ENCODE measurements at places on chromosomes 12 and 14. TPM values are rescaled to one million over a fixed set of nuclear protein-coding genes. Genes with fewer than 3 reads are reported as not detected.
A peak's percentile ranks its signal among the peaks of the same experiment; 100 is the strongest.

The AKT1 gene
- polyA plus RNA-seq: 84.7 TPM

GRCh38 chr12:25089738-25090137, 105.2 kb downstream of the DNAI7 start:
- no peak for DNase-seq

The RNF212B gene
- polyA plus RNA-seq: not detected

DNA sequence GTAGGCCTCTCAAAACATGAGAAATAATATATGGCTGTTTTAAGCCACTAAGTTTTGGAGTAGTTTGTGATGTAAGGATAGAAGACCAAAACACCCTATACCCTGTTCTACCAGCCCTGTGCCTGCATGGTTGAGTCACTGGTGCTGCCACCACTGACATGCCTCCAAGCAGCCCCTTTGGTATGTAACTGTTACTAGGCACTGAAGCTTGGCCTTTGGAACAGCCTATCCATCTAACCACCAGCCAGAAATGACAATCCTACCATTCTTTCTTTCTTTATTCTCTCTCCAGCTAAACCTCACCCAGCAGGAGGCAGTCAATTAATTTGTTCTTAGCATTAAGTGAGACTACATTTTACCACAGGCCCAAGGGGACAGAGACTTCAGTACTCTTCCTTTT, 240.3 kb downstream of the MSRB3 start:
- no peak for DNase-seq

DNA sequence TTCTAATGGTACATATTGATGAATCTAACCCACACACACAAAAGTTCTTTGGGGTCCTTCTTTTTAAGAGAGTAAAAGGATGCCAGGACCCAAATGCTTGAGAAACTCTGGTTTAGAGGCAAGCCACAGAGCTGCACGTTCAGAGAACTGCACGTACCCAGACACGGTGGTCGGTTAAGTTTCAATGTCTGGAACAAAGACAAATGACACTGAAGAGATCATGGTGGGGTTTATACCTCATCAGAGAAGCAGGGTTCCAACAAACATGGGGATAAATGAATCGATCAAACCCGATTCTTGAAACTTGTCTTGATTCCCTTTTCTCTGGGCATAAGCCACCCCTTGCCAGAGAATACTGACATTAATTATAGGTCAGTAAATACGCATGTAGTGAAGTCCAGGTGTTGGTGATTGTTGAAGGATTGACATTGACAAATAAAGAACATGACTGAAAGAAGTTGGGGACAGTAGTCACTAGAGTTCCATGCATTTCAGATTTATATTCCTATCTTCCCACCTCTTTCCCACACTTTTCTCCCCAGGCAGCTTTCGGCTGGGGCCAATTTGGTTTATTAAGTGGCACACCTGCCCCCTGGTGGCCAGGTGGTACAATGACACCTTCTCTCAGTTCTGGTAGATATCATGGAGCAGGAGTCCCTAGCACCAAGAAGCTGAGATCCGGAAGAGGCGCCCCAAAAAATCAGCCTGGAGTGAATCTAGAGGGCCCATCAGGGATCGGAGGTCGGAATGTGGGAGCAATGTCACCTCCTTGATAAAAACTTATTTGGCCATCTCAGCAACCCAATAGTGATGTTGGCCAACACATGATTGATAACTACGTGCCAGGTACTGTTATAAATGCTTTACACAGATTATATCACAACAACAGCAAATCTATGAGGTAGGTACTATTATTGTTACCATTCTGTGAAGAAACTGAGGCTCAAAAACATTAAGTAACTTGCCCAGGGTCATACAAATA, 17.8 kb upstream of the HDAC7 start:
- peak; percentile 47 for DNase-seq

DNA sequence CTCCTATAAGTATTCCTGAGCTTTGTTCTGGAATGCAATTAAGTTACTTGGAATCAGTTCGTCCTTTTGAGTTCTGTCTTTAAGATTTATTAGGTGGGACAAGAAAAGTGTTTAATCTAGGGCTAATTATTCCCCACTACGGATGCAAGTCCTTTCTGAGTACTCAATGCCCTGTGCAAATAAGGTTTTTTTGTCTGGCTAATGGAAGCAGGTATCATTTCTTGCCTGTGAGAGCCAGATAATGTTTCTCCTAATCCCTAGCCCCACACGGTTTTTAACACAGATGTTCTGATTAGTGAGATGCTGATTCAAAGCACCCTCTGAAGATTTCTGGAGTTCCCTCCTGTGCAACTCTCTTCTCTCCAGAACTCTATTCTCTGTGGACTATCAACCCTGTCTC, 296.6 kb upstream of the PRICKLE1 start:
- no peak for DNase-seq

DNA sequence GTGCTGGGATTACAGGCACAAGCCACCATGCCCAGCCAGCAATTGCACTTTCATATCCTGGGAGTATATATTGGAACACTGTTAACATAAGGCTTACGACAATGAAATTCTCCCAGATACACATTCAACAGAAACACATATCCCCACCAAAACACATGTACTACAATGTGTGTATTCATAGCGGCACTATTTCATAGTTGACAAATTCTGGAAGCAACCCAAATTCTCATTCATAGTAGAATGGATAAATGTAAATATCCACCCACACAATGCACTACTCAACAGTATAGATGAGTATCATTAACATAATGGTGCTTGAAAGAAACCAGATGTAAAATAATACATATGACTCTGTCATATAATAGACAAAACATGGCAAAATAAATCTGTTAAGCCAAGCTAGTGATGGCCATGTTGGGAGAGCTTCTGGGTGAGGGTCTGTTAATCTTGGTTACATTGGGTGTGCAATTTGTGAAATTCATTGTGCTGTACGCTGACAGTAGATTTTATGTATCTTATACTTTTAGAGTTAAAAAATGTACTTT, 2.6 kb upstream of the DNAAF2 start:
- DNase-seq: no peak

- no peak for DNase-seq
Measured at GRCh38 chr12:29818916-29819623, 35.3 kb upstream of the TMTC1 start.

The BORCS5 gene
- 5.6 TPM for polyA plus RNA-seq

GRCh38 chr14:22521449-22522239, 67.4 kb downstream of the DAD1 start:
- DNase-seq: no peak

GRCh38 chr12:120090206-120090605, 26.3 kb downstream of the RAB35 start:
- DNase-seq: no peak

DNA sequence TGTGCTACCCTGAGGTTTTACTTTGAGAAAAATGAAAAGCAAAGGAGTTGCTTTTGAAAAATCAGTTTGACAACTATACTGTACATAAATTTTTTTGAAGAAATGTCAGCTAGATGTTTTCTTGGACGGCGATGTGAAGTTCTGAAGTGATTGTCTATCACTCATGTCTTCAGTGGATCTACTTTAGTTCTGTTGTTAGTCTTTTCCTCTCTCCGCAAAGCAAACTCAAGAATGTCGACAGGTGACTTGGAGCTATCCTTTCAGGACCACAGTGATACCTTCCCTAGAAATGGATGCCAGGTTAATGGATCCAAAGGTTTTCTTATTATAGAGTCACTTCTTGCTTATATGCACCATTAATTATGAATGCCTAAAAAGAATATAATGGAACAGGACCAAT, 1.2 kb downstream of the PTPRO start:
- no peak for DNase-seq

The PLXNC1 gene
- polyA plus RNA-seq: 3.8 TPM

The FAM90A1 gene
- polyA plus RNA-seq: 0.35 TPM

- no peak for DNase-seq
Measured at GRCh38 chr14:103534576-103535061, 5.6 kb downstream of the TRMT61A start.

The SLC38A4 gene
- 6.7 TPM for polyA plus RNA-seq

DNA sequence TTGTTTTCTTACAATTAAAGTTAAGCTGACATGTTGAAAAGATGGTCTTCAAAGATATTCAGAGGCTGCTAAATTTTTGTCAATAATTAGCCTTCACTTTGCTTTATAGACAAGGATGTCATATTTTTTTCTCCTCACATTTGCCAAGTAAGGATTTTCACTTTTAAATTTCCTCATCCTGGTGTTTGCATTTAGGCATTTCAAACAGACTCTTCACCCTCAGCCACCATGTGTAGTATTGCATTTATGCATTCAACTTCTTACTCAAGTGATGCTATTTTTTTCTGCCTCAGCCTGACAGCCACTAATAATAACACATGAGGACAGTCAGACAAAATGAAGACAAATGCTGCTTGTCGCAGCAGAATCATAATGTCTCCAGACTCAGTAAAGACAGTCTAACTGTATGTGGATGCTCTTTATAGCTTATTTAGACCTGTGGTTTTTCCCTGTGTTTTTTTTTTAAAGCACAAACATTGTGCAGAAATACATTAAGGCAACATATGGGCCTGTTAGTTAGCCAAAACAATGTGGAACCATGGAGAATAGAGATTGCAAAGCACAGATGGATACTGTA, 481.5 kb downstream of the NPAS3 start:
- no peak for DNase-seq

DNA sequence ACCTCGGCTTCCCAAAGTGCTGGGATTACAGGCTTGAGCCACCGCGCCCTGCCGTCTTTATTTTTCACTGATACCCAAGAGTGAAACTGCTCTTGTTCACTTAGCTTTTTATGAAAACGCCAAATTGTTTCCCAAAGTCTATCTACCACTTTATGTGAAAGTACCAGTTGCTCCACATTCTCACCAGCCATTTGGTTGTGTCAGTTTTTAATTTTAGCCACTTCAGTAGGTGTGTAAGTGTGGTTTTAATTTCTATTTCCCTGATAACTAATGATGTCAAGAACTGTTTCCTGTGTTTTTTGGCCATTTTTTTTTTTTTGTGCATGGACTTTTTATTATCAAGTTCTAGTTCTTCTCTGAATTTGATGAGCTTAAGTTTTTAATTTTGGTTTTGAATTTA, 17.1 kb downstream of the CAND1 start:
- no peak for DNase-seq

DNA sequence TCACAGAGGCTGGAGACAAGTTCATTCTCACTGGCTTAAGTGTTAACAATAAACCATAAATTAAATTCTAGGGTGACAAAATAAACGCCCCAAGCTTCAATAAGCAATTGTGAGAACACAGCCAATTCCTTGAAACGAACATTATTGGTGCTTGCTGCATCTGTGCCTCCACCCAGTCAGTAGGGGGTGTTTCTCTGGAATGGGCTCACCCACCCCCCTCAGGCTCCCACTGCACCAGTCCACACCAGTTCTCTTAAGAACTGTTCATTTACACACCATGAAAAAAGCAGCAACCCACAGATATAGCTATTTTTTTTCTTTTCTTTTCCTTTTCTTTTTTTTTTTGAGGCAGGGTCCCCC, 34.7 kb downstream of the CDC42BPB start:
- DNase-seq: peak; percentile 3

DNA sequence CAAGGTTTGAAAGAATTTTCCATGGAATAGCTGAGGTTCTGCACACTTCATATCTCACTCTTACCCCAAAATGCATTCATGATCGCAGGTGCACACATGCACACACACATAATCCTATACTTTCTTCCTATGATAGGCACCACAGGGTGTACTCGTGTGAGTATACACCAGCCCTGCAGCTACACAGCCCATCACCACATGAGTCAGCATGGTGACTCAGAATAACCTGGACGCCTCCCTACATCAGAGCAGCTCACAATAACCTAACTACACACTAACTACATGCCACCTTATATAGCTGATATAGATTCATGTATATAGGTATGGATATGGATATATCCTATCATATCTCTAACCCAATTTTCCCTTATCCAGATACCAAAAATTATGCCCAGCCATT, 850.2 kb upstream of the TMEM132C start:
- DNase-seq: no peak

GRCh38 chr12:24557738-24558137, 391.2 kb downstream of the BCAT1 start:
- DNase-seq: no peak

The SP7 gene
- polyA plus RNA-seq: not detected

The ARHGAP9 gene
- 6.2 TPM for polyA plus RNA-seq

- DNase-seq: no peak
Measured at GRCh38 chr12:119601877-119602733, 8.5 kb downstream of the TMEM233 start.

The FBXO21 gene
- polyA plus RNA-seq: 9.0 TPM

- DNase-seq: peak; percentile 60
Measured at GRCh38 chr14:103894034-103894722, 34.1 kb upstream of the TDRD9 start.

The CELA1 gene
- not detected for polyA plus RNA-seq

- no peak for DNase-seq
Measured at GRCh38 chr12:122730215-122731014, at the start of gene HCAR1. Gene HCAR1, minus strand, starts transcription at chr12:122730844. Its CDS starts 505 bp downstream, at chr12:122730339.
